Stimulated activated CD8-positive, alpha-beta memory T cell treated with anti-CD3 and anti-CD28 coated beads, Interleukin-4, amount 100 ng/mL, for 4 hours (primary cell): ENCODE measurements at places on chromosomes 12 and 14.
A peak's percentile ranks its signal among the peaks of the same experiment; 100 is the strongest.

GRCh38 chr14:96095581-96096476 is 56.7 kb downstream of the C14orf132 start:
- DNase-seq = no peak

DNA sequence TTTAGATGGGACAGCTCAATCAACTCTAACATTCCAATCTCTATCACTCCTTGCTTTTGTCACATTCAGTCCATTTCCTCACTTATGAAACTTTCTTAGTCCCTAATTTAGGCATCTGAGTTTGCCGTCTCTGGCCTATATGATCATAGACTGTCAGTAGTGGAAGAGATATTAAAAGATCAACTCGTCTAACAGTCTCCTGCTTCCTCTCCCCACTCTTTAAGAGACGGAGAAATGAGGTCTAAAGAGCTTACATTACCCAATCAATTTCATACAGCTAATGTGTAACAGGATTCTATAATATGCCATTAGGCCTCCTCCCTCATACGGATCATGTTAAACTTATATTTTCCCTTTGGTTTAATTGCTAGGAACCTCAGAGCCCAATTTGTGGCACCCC is 6.5 kb upstream of the ATP23 start:
- DNase-seq = no peak

GRCh38 chr14:52458721-52459085 is 93.6 kb downstream of the TXNDC16 start:
- no peak for DNase-seq

DNA sequence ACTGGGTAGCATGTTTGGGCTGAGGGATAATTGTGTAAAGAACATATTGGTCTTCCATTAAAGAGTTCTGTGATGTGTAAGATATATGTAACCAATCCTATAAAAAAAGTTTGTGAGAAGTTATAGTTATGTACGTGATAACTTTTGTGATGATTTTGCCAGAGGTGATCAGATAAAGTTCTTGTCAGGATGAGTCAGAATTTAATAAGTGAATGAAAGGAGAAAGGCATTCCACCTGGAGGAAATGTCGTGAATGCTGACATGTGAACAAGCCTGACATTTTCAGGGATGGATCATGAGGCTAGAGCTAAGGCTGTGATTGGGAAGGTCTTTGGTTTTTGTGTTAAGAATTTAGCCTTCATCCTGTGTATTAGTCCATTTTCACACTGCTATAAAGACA is 241.5 kb downstream of the SNAPC1 start:
- DNase-seq = no peak

DNA sequence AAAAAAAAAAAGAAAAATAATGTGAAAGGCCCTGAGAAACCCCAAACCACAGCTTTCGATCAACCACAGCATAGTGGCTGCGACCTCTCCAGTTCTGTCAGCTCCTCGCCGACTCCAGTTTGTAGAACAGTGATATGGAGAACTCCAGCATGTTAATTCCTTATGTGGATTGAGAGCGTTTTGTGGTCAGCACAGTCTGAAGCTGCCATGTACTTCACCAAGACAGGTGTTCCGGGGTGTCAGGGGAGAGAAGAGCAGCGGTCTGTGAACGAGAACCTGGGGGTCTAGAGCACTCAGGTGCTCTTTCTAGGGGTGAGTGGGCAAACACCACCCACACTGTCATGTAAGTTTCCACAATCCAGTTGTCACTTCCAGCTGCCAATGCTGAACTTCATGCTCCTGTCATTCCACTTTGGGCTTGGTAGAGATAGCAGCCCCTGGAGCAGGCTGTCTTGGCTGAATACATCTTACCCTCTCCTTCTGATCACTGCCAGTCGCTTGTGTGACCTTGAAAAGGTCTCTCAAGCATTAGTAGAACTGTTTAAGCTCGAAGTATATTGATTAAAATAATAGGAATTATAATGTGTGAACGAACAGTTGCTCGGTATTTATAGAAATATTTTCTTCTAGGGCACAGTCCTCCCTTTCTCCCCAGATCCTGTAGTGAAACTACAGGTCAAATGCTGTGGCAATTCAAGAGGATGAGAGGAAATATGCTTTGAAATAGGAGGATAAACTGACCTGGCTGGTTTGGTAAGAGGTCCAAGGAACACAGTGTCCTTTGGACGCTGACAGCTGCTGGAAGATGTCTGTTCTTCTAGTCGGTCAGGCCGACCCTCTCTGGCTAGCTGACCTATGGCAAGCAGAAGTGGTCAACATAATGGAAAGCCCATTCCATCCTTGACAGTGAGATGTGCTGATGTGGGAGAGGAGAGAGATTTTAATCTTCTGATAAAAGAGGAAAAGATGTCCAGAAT is 15.7 kb upstream of the MAX start:
- no peak for DNase-seq

DNA sequence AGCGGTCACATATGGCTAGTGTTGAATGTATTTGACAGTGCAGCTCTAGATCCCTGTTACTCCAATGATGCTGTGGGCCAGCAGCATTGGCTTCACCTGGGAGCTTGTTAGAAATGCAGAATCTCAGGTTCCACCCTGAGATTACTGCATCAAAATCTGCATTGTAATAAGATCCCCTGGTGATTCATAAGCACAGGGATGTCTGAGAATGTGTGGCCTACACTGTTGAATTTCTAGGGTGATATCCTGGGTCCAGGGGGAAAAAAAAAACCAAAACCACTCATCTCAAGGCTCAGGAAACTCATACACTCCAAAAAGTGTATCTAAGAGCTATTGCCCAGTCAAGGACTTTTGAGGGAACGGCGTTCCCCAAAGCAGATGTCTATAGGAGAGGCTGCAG is 196.8 kb downstream of the PPM1H start:
- DNase-seq = no peak

DNA sequence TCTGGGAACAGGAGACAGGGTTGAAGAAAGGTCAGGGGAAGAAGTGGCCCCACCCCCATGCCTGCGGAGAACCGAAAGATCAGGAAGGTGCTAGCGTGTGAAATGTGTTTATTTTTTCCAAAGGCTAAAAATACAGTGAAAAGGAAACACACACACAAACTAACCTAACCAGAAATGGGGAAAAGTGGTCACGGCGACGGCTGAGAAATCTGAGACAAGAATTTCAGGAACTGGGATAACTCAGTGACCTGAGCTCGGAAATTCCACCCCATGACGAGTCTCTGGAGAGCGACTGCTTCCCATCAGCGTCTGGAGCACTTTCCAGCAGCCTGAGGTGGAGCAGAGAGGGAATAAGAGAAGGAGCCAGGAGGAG is 16.6 kb upstream of the RND1 start:
- no peak for DNase-seq

- peak; percentile 30 for DNase-seq
These were observed 1.7 kb upstream of the GPR68 start for GRCh38 chr14:91246051-91246852.

DNA sequence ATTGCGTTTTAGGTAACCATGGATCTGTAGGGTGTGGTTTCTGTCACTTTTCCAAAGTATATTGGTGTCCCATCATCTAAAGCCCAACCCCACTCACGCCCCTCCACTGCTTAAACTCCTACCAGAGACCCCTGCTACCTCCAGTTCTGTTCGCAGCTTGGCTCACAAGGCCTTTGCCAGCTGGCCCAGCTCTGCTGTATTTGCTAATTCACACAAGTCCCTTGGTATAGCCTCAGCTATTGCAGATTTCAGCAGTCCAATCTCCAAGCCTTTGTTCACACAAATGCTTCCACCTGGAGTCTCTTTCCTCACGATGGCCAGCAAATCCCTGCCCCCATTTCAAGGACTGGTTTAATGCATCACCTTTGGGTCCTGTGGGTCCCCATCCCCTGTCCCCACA is 24.2 kb downstream of the ISCA2 start:
- DNase-seq = no peak

- no peak for DNase-seq
These were observed 9.7 kb upstream of the RPS26 start for GRCh38 chr12:56031987-56032386.

DNA sequence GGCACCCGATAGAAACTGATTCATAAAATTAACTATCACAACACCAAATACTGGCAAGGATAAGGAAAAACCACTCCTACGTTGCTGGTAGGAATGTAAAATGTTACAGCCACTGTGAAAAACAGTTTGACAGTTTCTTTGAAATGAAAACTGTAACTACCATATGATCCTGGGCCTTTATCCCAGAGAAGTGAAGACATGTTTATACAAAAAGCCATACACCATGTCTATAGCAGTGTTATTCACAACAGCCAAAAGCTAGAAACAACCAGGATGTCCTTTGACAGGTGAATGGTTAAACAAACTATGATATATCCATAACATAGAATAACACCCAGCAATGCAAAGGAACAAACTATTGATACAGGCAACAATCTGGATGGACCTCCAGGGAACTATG is 3.7 kb upstream of the C14orf132 start:
- DNase-seq = no peak

DNA sequence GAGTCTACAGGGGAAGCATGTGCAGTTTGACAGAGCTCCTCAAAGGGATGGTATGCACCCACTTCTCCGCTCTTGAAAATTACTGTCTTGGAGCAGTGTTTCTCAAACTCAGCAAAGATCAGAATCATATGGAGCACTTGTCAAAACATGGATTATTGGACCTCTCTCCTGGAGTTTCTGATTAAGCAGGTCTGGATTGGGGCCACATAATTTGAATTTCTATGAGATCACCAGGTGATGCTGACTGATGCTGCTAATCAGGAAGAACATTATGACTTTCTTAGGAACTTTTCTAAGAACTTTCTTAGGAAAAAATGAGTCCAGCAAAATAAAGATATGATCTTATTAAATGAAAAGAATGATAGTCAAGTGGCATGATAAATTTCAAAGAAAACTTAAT is 144.3 kb downstream of the CPNE8 start:
- no peak for DNase-seq
